ENCODE measurements at places on chromosomes 5 and 9. TPM values are rescaled to one million over a fixed set of nuclear protein-coding genes. Genes with fewer than 3 reads are reported as not detected.

DNA sequence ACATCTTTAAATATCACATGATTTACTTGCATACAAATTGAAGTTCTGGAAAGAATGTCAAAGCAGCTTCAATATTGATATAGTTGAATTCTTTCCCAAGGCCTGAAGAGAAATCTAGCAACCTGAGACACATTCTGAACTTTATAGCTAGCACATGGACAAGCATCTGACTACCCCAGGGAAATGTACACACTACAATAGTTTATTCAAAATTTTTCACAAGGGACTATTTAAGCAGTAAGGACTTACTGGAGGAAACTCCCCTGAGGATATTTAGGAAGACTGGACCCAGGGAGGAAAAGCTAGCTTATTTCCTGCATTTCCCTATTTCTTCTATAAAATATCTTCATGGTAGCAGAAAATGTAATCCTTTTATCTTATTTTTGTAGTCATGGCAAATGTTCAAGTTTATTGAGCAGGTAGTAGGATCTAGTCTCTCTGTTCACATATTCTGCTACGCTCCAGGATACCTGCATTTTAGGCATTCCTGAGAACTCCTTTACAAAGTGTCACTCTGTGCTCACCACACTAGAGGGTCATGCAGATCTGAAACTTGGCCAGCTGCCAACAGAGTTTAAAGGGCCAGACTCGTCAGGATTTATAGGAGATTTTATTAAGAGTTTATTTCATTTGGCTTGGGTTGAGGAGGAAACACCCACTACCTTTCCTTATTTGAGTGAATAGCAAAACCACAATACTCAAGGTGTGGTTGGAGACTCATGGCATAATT, 348.4 kb upstream of the FTMT start:
- no peaks in the 10 kb centered on the region for H3K27me3 ChIP-seq
- H3K27ac ChIP-seq, result no peak overlapping the region
- no peaks in the 10 kb centered on the region for H3K36me3 ChIP-seq
- no peak overlapping the region for H3K4me3 ChIP-seq

DNA sequence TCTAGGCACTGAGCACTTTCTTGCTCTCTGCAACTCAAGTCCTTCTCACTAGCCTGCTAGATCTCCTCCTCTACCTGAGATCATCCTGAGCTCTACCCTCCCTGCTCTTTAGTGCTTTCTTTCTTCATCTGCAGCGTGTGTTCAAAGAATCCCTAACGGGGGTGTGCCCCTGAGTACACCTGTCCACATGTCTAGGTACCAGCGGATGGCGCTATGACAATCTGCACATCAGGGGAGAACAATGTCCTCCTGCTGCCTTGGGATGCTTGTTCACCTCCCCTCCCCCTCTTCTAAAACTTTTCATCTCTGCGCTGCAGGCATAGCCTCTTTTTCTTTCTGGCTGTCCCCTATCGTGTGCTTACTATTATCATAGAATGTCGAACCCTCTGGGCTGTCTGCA, 42.7 kb downstream of the PTPN3 start:
- H3K27ac ChIP-seq, result no peak overlapping the region
- H3K4me3 ChIP-seq, result no peak overlapping the region
- H3K36me3 ChIP-seq, result no peaks in the 10 kb centered on the region
- H3K27me3 ChIP-seq, result no peaks in the 10 kb centered on the region

Gene CTXN3
- not detected for total RNA-seq

DNA sequence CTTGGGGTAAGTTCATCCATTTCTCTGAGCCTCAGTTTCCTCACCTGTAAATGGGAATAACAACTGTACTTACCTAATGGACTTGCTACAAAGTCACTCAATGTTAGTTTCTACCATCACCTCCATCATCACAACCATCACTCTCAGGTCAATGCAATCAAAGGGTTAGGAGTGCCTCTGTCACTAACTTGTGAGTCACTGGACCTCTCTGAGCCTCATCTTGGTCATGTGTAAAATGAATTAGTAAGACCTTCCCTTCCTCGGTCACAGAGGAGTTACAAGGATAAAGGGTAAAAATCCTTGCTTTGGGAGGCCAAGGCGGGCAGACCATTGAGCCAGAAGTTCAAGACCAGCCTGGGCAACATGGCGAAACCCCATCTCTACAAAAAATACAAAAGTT, 12.8 kb downstream of the FABP6 start:
- no peaks in the 10 kb centered on the region for H3K4me1 ChIP-seq
- H3K27me3 ChIP-seq, result no peaks in the 10 kb centered on the region
- no peaks in the 10 kb centered on the region for H3K36me3 ChIP-seq

GRCh38 chr5:77637998-77638762, at the start of gene OTP:
Gene OTP (minus strand): TSS chr5:77638713. CDS start chr5:77638549, 164 bp downstream.
- peaks cover 38% of the 10 kb centered on the region for H3K4me1 ChIP-seq

GRCh38 chr5:67986761-67987160, 228.8 kb upstream of the PIK3R1 start:
- H3K27me3 ChIP-seq, result no peaks in the 10 kb centered on the region
- DNase-seq, result no peak
- H3K4me3 ChIP-seq, result no peak overlapping the region
- H3K27ac ChIP-seq, result no peak overlapping the region

Gene OR1Q1
- total RNA-seq, result not detected

Measured in right atrium auricular region (tissue), 2 donors.